Activated T-helper 1 cell treated with anti-CD3 and anti-CD28 coated beads, Interleukin-2, amount 50 U/mL, for 16 hours (primary cell): ENCODE measurements at places on chromosomes 12 and 14.

GRCh38 chr14:95484296-95484695 is 32.2 kb downstream of the SYNE3 start:
- DNase-seq, result no peak

- peak; percentile 50 for DNase-seq
These were observed 28.6 kb downstream of the PIGH start for GRCh38 chr14:67571275-67571990.

DNA sequence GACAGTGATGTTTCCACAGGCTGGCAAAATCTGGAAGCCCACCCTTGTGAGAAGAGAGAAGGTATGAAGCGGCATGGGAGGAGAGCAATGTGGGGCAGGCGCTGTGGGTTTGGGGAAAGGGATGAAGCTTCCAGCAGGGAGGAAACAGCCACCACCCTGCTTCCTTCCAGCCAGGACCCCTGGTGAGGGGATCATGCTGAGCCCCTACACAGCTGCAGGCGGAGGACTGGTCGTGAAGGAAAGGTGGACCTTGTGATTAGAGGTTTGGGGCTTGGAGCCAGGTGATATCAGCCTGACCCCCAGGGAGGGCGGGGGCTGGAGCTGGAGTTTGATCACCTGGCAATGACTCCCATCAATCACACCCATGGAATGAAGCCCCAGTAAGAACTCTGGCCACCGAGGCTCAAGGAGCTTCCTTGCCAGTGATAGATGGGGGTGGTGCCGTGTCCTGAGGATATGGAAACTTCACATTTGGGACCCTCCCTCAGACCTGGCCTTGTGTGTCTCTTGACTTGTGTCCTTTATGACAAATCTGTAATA is 48.6 kb downstream of the RIMBP2 start:
- DNase-seq, result no peak

DNA sequence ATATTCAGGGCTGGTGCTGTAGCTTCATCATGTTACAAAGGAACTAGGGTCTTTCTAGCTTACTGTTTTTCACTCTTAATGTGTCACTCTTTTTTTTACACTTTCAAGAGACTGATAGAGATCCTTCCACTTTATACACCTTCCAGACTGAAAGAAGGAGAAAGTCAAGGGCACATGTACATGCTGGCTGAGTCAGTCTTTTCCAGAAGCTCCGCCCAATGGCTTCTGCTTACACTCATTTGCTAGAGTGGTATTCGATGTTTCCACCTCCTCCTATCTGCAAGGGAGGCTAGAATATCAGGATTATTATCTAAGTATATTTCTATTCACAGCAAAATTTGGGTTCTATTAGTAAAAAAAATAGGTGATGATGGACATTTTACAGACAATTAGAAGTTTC is 325.8 kb upstream of the OR4E1 start:
- no peak for DNase-seq

DNA sequence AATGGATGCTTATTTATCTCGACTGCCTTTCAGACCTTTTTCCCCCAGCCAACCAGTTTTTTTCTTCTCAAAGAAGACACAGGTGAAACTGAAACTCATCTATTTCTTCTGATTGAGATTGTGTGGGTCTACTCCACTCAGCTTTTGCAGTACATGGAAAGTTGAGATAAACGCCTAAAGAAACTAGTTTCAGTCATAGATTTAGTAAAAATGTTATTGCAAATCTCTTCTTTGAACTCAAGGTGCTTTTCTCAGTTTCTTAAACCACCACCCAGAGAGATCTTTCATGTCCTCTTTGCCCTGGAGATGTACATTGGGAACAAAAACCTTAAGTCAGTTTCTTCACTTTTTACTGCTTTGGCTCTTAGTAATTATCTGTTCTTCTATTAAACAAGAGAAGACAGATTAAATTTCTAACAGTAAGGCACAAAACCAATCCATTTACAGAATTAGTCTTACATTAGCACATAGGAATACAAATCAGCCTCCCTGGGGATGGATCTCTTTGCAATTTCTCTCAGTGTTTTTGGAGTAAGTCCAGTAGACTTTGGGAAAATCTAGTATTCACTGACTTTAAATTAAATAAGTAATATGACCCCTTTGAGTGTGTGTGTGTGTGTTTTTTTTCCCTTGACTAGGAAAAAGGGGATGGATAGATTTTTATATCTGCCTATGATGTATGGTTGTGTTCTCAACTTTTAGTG is 11.6 kb downstream of the FBXW8 start:
- no peak for DNase-seq

DNA sequence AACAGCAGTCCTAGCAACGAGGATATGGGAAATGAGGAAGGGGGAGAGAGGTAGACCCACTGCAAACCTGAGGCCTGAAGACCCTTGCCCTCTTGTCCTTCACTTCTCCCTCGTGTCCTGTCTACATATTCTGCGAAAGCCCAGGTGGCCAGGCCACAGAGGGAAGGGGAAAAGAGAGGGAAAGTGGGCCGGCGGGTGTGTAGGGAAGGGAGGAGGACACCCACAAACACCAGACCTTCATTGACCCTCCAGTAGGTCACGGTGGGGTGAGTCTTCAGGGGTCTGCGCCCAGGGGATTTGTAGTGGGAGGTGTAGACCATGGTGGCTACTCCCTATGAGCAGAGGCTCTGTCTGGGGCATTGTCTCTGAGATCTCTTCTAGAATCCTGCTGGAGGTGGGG is 3.8 kb downstream of the FAIM2 start:
- DNase-seq, result no peak
